CD4-positive, alpha-beta T cell treated with Interleukin-15 for 4 hours (primary cell): ENCODE measurements at places on chromosomes 4 and X.

DNA sequence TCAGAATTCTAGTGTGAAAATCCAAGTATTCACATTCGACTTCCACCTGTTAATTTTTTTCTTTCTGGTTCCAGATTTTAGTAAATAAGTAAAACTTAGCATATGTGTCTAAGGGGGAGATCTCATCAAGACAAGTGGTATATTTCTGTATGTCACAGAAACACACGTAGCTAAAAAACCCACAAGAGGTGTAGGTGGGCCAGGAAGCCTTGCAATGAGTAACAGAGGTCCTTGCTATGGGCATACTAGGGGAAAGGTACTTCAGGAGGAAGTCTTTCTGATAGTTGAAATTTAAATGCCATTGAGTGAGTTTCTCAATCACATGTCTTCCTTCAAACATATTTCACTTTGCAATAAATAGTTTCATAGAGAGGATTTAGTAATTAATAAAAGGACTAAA, 315.8 kb downstream of the MID1IP1 start:
- DNase-seq: no peak

DNA sequence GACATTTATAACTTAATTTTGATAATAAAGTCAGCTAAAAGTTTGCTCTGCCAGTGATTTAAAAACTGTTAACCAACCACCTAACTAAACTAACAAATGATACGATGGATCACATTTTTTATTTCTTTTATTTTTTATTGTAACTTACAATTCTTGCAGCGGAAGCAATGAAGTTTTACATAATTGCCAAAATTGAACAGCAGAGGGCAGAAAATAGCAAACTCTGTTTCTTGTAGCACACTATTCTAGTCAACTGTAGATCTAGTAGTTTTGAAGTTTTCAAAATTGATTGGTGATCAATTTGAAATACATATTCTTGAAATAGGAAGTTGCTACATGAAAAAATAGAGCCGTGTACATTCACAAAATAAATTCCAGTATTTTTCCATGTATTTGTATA, 2.8 kb upstream of the GRIA2 start:
- DNase-seq: no peak

DNA sequence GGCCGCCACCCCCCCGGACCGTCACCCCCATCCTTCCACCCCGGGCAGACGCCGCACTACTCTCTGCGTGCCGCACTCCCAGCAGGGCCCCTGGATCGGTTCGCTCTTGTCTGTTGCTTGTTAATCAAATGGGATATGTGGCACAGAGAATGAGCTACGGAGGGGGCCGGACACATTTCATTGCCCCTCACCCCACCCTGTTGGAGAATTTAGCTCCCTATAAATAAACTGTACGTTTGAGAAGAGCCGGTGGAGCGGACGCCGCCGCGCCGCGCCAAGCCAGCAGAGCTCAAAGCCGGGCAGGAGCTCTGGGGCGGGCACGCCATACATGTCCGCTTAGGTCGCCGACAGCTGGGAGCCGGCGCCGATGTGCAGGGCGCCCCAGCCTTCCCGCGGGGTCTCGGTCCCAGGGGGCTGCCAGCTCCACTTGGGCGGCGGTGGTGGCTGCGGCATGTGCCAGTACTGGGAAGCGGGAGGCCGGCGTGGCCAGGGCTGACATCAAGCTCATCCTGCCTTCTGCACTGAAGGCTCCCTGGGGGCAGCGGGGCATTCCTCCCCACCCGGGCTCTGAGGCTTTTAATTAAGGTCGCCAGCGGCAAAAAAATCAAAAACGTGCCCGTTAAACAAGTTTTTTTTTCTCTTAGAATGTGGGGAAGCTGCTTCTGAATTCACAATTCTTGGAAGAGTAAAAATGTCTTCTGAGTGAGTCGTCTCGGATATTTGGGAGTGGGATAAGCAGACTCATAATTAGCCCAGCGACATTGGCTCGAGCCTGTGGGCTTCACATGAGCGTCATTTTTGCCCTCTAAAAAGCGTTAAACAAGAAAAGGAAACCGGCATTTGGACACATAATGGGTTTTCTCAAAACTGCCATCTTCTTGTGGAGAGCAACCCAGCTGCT, 1.1 kb upstream of the PCDH19 start:
- DNase-seq: no peak

DNA sequence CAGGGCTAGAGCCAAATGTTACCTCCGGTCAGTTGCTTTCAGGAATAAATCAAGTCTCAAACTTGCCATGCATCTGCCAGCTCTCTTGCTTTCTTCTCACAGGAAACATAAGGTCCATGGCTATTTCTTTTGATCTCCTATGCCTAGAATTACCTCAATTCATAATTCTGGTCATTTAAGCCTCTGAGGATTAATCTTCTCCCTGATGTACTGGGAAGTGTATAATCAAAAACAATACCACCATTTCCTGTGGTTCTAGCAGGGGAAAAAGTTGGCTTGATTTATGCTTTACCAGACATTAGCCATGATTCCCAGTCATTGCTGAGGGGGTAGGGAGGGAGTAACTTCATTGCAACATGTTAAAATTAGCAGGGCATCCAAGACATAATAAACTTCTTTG, 268.7 kb upstream of the EMCN start:
- no peak for DNase-seq

DNA sequence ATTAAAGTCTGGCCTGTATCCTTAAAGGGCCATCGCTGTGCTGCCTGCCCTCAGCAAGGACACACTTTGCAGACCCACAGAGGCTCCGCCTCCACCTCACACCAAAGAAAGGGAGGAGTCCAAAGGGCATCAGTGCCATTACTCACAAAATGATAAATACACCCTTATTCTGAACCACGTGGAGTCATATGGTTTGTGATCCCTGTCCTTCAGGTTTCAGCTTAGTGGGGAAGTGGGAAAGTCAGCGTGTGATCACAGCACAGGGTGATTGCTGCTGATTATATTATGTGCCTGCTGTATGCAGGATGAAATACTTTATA, 35.9 kb upstream of the MSANTD1 start:
- DNase-seq: no peak
